ENCODE measurements at places on chromosomes 12 and 14. TPM values are rescaled to one million over a fixed set of nuclear protein-coding genes. Genes with fewer than 3 reads are reported as not detected.

Gene HOXC5
- total RNA-seq = not detected

Gene EEA1
- 10.9 TPM for total RNA-seq

Gene ERP27
- not detected for total RNA-seq

Gene PTGER2
- total RNA-seq = 0.11 TPM

Gene METTL1
- 2.0 TPM for total RNA-seq

Gene PZP
- total RNA-seq = 0.11 TPM

Gene BICDL1
- total RNA-seq = under 0.01 TPM

Gene CLEC1A
- 15.8 TPM for total RNA-seq

Gene PTMS
- total RNA-seq = 46.1 TPM

Gene CELA1
- total RNA-seq = not detected

Gene B3GNT4
- total RNA-seq = 0.17 TPM

Gene KRT8
- total RNA-seq = 9.4 TPM

Gene KIF21A
- total RNA-seq = 4.5 TPM

Gene BDKRB1
- not detected for total RNA-seq

Gene DPF3
- 0.54 TPM for total RNA-seq

Gene MORN3
- 0.17 TPM for total RNA-seq

Gene C1RL
- 12.4 TPM for total RNA-seq

Gene ACADS
- total RNA-seq = 25.5 TPM

Gene FAM186B
- total RNA-seq = 0.11 TPM

Gene VRTN
- not detected for total RNA-seq

Gene BMP4
- 5.2 TPM for total RNA-seq

Gene ACRBP
- total RNA-seq = 0.33 TPM
